Thoracic aorta (tissue), 2 donors: ENCODE measurements at places on chromosomes 5 and 9. TPM values are rescaled to one million over a fixed set of nuclear protein-coding genes. Genes with fewer than 3 reads are reported as not detected.

GRCh38 chr9:131657940-131658339, 81.9 kb downstream of the RAPGEF1 start:
- DNase-seq = no peak

DNA sequence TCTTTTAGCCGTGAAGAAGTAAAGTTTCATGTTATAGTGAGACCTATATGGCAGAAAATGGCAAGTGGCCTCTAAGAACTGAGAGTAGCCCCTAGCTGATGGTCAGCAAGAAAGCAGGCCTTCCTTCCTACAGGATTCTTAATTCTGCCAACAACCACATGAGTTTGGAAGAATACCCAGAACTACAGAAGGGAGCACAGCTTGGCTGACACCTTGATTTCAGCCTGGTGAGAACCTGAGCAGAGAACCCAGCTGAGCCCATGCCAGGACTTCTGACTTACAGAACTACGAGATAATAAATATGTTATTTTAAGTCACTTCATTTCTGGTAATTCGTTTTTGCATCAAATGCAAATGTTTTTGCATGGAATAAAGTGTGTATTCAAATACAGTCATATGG, 5.9 kb upstream of the FBXL17 start:
- DNase-seq = no peak

Gene TMEM252
- not detected for total RNA-seq

Gene CAMK2A
- not detected for total RNA-seq

GRCh38 chr5:95848701-95849100, 26.2 kb upstream of the GLRX start:
- DNase-seq = no peak

Gene TRAF1
- 36.4 TPM for total RNA-seq

Gene BASP1
- total RNA-seq = 48.8 TPM

Gene HACD4
- 8.4 TPM for total RNA-seq

DNA sequence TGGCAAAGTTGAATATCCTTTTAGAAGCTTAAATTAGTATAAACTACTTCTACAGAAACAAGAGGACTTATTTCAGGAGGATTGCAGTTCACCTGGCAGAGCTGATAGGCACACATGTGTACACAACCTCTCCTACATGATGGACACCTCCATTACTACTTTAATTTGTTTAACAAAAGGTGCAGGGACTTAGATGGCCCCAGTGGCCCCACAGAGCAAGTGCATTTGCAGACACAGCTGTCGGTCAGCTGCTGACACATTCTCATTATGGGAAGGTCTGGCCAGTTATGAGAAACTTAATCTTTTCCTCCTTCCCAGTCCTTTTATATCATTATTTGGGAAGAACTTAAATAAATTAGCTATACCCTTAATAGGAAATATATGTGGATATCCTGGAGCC, 28.3 kb downstream of the TDRD7 start:
- no peak for DNase-seq

- no peak for DNase-seq
Measured at GRCh38 chr9:13983607-13984006, 330.3 kb downstream of the NFIB start.

DNA sequence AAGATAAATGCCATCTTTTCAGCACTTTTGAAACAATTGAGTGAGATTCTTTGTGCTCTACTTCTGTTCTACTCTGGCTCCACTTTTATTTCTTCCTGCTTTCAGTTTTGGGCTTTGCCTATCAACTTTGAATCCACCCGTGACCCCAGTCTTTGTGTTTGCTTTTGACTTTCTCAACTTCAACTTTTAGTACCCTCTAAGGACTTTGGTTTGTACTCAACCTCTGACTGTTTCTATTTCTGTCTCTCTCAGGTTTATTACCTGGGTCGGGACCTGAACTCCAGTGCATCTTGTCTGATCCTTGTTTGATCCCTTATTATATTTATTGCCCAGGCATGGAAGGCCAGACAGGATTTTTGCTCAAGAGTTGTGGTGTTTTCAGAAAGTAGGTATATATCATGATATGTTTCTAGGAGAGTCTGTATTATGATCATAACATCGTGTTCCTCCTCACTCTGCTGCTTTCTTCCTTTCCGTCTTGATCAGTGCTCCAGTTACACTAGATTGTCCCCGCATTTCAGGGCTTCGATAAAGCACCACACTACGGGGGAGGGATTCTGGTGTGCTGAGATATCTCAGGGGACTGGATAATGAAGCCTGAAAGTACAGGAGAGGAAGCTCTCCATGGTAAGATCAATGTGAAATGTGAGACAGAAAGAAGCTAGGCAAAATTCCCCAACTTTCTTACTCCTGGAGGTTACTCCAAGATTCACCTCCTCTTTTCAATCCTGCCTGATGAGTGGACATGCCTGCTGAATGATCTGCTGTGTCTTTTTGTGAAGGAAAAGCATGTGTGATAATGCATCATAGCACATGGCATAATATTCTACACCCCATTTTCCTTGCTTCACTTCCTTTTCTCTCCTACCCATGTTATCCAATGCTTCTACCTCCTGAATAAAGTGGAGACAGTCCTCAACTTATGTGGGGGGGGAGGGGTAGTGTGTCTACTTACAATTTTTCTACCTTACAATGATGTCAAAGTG, 155.5 kb upstream of the GRIN3A start:
- DNase-seq = no peak

Gene ACTL7B
- total RNA-seq = not detected

GRCh38 chr9:107210775-107211174, 72.3 kb upstream of the RAD23B start:
- DNase-seq = no peak

- DNase-seq = no peak
Measured at GRCh38 chr5:39387293-39387692, 23.0 kb upstream of the C9 start.

GRCh38 chr5:124195411-124195810, 551.0 kb downstream of the ZNF608 start:
- DNase-seq = no peak

DNA sequence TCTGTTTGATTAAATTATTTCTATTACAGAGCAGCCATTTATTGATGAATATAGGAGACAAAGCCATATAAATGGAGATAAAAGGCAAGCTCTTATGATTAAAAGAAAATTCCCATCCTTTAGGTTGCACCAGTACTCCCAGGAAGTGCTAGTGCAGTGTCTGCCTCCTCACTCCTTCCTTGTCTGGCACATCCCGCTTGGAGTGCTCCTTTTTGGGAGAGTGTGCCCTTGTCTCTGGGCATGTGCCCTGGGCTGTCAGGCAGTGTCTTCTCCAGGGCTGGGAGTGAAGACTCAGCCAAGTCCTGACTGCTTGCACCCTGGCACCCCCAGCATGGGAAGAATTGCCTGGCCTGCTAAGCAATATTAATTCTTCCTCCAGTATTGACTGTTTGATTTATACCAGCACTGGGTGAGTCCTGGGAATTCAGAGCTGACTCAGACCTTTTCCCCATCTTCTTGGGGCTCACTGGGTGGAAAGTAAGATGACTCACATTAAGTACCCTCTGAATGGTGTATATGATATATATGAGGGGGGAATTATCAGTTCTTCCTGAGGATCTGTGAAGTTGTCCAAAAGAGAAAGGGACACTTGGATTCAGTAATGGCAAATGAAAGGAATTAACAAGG, 62.1 kb downstream of the ZSWIM6 start:
- no peak for DNase-seq

Gene GDF9
- not detected for total RNA-seq

GRCh38 chr5:136056771-136057335, 28.1 kb downstream of the TGFBI start:
- DNase-seq = no peak

DNA sequence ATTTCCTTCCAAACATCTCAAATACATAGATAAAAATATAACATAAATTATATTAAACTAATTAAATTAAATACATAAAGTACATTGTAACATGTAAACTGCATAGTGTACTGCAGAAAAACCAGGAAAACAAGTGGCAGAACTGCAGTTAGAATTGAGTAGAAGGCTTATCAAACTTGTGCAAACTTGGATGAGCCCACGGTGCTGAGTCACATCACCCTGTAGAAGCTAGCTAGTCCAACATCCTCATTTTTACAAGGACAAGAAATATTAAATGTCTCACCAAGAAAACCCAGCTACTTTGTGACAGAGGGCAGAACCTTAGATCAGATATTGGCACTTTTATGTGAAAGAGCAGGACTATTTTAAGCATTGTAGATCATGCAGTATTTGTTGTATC, 807.9 kb upstream of the NUDT12 start:
- DNase-seq = no peak

DNA sequence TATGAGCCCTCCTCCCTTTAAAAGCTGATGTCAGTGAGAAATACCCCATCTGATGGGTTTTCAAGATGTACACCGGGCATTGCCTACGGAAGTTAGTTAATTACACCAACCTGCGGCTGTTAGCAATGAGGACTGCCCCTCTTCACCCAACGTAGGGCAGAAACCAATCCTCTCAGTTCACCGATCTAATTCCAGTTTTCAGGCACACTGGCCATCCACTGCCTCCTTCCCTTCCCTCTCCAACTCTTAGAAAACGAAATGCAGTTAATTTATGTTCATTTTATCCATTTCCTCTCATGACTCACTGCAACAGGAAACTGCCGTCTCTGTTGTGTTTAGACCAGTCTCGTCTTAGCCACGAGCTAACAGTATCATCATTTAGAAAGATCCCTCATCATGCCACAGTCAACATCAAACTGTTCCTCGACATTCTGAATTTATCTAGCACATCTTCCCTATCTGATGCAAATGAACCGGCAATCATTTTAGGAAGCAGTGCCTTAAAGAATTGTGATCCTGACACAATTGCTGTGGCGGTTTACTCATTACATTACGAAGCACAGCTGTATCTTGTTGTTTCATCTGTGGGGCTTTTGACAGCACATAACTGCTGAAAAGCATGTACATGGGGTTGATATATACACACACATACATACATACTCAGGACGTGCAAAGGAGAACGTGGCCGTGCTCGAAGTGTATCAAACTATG, 168.6 kb downstream of the EFNA5 start:
- no peak for DNase-seq

DNA sequence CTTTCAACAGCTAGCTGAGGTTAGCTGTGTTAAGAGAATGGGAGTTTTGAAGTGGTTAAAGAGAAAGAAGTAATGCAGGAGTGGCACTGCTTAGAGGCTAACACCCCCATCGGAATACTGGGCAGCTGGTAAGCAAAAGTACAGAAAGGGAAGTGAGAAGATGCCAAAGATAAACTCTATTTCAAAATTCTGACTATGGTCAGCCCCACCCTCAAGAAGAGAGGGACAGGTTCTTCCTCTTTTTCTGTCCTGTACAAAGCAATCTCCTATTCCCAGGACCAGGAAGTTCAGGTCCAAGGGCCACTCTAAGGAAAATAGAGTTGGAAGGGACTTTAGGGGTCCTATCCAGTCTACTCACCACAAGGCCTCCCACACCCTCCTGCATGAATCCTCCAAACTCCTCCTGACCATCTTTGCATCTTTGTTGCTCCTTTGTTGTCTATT, 45.9 kb upstream of the JAK2 start:
- DNase-seq = no peak

Gene CENPK
- 1.1 TPM for total RNA-seq

Gene PHF2
- total RNA-seq = 36.6 TPM

Gene TMEM174
- total RNA-seq = not detected

Gene MAP3K1
- total RNA-seq = 19.0 TPM

DNA sequence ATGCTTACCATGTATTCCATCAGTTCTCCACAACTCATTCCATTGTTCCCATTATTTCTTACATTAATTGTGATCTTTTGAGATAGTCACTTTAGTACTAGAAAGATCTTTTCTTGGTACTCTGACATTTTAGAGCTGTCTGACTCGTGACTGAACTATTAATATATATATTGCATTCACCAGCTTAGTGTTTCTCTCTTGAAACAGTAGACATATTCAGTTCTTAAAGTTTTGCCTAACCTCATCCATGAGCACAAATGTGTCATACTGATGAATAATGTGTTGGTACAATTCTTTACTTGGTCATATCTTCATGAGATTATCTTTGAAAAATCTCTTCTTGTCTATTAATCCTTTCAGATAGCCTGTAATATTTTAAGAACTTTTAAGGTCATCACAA, 74.3 kb downstream of the NLN start:
- no peak for DNase-seq

GRCh38 chr9:112174965-112175795, at the start of gene SUSD1:
SUSD1 (minus strand) TSS chr9:112175297; CDS start chr9:112175235, 62 bp downstream.
- DNase-seq = no peak

DNA sequence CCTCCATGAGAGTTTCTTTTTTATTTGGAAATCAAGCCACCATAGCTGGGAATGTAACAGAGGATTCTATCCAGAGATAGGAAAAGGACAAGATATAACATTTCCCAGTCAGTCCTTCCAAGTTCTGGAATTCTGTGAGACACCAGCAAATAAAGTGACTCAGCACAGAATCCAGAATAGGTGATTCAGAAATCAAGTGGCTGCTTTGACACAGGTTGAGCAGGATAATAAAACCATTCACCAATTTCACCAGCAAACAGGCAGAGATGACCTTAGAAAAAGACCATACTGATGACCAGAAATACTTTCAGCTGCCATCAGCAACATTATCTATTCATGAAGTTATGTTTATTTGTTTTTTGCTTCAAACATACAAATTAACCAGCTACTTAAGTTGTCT, 491.5 kb upstream of the TUSC1 start:
- DNase-seq = no peak
